ENCODE measurements at places on chromosomes 13 and 19. TPM values are rescaled to one million over a fixed set of nuclear protein-coding genes. Genes with fewer than 3 reads are reported as not detected.
A peak's percentile ranks its signal among the peaks of the same experiment; 100 is the strongest.

Gene IFNL1
- not detected for total RNA-seq

- peaks cover 46% of the 10 kb centered on the region for H3K27me3 ChIP-seq
- H3K27ac ChIP-seq = no peak overlapping the region
- H3K4me1 ChIP-seq = no peaks in the 10 kb centered on the region
- no peaks in the 10 kb centered on the region for H3K36me3 ChIP-seq
- H3K4me3 ChIP-seq = no peak overlapping the region
These were observed 68.1 kb upstream of the SLC10A2 start for GRCh38 chr13:103134271-103134670.

GRCh38 chr19:3765121-3765520 lies 2.6 kb downstream of the MRPL54 start:
- no peak for DNase-seq
- H3K27me3 ChIP-seq = no peaks in the 10 kb centered on the region
- H3K4me3 ChIP-seq = no peak overlapping the region

GRCh38 chr19:46717034-46717715 lies at the start of gene PRKD2:
Gene PRKD2, minus strand, starts transcription at chr19:46717114. Its CDS starts 744 bp downstream, at chr19:46716370.
- peak; percentile 86 for DNase-seq
- H3K36me3 ChIP-seq = peaks cover 18% of the 10 kb centered on the region
- H3K4me1 ChIP-seq = peaks cover 20% of the 10 kb centered on the region
- peak within 1 kb of the TSS; percentile 73 for H3K4me3 ChIP-seq

Gene TYROBP
- total RNA-seq = not detected

Gene ENOX1
- 4.5 TPM for total RNA-seq

DNA sequence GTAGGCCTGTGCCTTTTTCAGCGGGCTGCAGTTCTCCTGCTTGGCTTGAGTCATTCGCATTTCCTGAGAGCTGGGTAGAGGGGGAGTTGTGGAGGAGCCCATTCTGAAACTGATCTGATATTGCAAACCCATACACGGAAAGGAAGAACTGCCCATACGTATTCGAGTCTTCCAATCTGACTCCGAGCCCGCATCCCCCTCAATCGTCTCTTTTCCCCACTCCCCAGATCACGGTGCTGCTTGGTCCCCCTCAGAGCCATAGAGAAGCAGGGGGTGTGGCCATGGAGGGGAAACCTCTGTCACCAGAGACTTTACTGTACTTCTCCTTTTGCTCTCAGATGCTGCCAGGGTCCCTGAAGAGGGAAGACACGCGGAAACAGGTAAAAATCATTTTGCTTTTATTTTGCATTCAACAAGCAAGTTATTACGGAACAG lies at the start of gene CD22:
TSS of gene CD22 (plus strand) at position 337 of the 435 bp plus-strand sequence. CDS start 2,854 bp downstream, outside the sequence.
- H3K27me3 ChIP-seq = peaks cover 10% of the 10 kb centered on the region
- H3K36me3 ChIP-seq = no peaks in the 10 kb centered on the region
- DNase-seq = no peak
- H3K27ac ChIP-seq = no peak within 1 kb of the TSS
- no peak within 1 kb of the TSS for H3K4me3 ChIP-seq

DNA sequence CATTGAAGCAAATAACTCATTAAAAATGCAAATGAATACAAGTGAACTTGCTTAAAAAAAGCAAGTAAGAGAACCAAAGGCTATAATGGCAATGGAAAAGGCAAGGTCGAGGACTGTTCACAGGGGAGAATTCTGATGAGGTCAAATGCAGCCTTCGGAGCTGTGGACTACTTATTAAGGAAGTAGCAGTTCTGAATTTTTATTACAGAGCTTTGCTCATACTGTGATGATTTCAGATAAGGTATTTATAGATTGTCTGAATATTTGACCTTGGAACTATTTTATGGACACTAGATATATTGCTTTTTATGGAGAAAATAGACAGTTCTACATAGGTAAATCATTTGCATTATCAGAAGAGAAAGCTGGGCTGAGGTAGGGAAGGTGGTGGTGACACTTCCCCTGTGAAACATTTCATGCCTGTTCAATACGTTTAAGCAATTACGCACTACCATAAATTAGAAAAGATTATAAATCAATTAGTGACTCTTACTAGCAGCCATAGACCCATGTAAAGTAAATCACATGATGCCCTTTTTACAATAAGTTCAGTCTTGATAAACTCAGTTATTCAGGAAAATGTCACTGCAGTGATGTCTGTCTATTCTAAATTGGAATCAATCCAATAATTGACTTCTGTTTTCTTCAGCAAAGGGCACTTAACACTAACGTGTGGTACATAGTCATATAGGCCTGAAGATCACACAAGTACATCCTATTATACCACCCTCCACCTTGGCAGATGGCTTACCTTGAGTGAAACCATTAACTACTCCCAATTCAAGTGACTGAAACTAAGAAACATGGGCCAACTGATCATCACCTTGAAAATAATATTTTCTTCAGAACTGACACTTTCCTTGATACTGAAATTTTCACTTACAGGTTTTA lies 260.0 kb downstream of the KLF12 start:
- no peak overlapping the region for H3K4me3 ChIP-seq
- no peak overlapping the region for H3K27ac ChIP-seq

GRCh38 chr13:67183151-67183550 lies 47.0 kb downstream of the PCDH9 start:
- H3K27me3 ChIP-seq = no peaks in the 10 kb centered on the region
- no peak for DNase-seq
- H3K4me3 ChIP-seq = no peak overlapping the region
- H3K4me1 ChIP-seq = no peaks in the 10 kb centered on the region

DNA sequence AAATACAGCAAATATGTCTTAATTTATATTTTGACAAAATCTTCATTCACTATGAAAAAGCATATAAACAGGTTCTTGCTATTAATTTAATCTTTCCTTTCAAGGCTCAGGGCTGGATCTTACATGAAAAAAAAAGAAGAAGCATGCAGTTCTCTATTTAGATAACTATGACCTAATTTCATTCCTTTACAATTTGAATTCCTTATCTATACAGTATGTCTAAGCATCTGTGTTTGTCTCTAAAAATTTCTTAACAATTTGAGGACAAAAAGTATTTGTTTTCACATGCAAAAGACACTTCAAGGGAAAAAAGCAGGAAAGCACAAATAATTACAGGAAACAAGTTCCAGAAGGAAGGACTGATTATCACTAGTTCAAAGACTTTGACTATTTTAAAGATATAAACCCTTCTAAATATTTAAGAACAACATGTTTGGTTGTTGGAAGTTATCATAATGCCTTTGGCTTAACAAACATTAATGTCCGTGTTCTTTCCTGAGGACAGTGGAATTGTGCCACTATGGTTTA lies 157.5 kb downstream of the TBC1D4 start:
- peaks cover 22% of the 10 kb centered on the region for H3K4me1 ChIP-seq
- no peaks in the 10 kb centered on the region for H3K27me3 ChIP-seq
- peak overlapping the region; percentile 57 for H3K27ac ChIP-seq
- no peaks in the 10 kb centered on the region for H3K36me3 ChIP-seq

DNA sequence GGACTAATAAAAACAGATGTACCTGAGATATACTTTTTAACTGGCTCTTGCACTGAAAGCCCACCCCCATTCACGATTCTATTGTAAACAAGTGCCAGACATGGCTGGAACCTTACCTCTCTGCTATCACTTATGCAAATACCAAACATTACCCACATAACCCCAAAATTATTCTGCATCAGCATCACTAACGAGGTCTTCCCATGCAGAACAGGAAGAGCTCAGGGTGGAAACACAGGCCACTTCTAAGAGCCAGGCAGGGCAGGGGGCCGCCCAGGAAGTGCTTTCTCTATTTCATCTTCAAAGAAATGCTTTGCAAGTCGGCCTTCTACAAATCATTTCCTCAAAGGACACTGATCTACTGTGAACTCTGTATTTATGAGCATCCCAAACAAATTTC lies 7.3 kb downstream of the IRS2 start:
- H3K4me1 ChIP-seq = peaks cover 26% of the 10 kb centered on the region
- peaks cover 99% of the 10 kb centered on the region for H3K36me3 ChIP-seq
- H3K4me3 ChIP-seq = peak overlapping the region; percentile 82
